ENCODE measurements at places on chromosomes 3 and 15. TPM values are rescaled to one million over a fixed set of nuclear protein-coding genes. Genes with fewer than 3 reads are reported as not detected.

The RASGRF1 gene
- 2.4 TPM for polyA plus RNA-seq

The CASR gene
- not detected for polyA plus RNA-seq

The CLDN16 gene
- polyA plus RNA-seq: not detected

The NUP210 gene
- 72.2 TPM for polyA plus RNA-seq

The POPDC2 gene
- polyA plus RNA-seq: 2.2 TPM

The A4GNT gene
- not detected for polyA plus RNA-seq

The IL5RA gene
- 2.8 TPM for polyA plus RNA-seq

The HYAL1 gene
- 0.14 TPM for polyA plus RNA-seq
